T-cell (primary cell): ENCODE measurements at places on chromosomes 4 and X. TPM values are rescaled to one million over a fixed set of nuclear protein-coding genes. Genes with fewer than 3 reads are reported as not detected.

The ARX gene
- not detected for total RNA-seq

The GJB1 gene
- not detected for total RNA-seq

The EGF gene
- not detected for total RNA-seq

The HEPH gene
- total RNA-seq = 0.44 TPM

The XAGE1A gene
- not detected for total RNA-seq

DNA sequence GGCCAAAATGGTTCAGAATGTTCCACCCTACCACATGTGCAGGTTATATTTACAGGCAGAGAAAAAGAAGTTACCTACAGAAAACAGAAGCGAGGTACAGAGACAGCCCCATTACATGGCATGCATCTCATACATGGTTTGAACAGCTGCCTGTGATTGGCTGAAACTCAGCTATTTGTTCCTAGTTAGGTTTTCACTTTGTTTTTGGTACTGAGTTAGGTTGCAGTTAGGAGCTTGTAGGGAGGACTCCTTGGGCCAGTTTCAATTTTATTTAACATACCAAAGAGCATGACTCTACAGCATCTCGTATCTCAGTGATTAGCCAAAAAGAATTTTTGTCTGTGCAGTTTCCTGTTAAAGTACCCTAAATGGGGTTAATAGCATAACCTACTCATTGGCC, 392.0 kb downstream of the MAPK10 start:
- H3K27ac ChIP-seq = no peak overlapping the region
- no peaks in the 10 kb centered on the region for H3K4me1 ChIP-seq
- no peaks in the 10 kb centered on the region for H3K27me3 ChIP-seq
- no peaks in the 10 kb centered on the region for H3K36me3 ChIP-seq

DNA sequence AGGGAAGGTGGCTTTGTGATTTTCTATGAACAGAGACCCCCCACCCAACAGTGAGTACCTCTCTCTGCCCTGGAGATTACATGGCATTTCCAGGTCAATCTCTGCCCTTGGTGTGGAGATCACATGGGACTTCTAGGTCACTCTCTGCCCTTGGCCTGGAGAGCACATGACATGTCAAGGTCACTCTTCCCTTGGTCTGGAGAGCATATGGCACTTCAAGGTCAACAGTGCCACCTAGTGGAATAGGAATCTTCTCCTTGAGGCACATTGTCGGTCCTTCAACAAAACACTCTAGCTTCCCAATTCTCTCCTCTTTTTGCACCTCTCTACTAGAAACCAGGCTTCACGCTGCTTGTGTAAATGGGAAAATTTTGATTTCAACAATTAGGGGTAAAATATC, 66.2 kb upstream of the TACR3 start:
- H3K27ac ChIP-seq = no peak overlapping the region
- no peaks in the 10 kb centered on the region for H3K36me3 ChIP-seq
- H3K27me3 ChIP-seq = no peaks in the 10 kb centered on the region
- no peak for DNase-seq

GRCh38 chr4:136495076-136495475, 1037.2 kb downstream of the PCDH18 start:
- no peaks in the 10 kb centered on the region for H3K4me1 ChIP-seq
- DNase-seq = no peak
- no peaks in the 10 kb centered on the region for H3K36me3 ChIP-seq
- no peak overlapping the region for H3K27ac ChIP-seq

DNA sequence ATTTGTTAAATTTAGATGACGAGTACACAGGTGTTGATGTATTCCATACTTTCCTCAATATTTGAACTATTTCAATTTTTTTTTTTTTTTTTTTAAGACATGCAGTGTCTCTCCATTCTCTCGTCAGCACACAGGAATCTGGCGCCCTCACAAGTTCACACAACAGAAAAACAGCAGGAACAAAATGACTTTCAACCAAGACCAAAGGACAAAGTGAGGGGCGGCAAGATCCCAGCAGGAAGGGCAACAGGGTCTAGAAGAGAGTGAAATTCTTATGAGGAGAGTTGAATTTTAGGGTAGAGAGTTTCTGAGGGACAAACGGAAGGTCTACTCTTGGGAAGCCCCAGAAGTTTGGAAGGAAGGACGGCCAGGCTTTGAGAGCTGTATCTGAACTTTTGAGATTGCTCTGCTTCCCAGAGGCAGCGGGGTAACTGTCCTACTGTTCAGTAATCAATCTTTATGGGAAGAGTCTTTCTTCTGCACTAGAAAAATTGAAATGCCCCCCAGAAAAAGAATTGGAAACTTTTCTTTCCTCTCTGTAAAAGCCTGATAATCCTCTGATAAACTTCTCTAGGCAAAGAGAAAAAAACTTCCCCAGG, 760.2 kb downstream of the RAB28 start:
- no peaks in the 10 kb centered on the region for H3K36me3 ChIP-seq
- H3K4me1 ChIP-seq = no peaks in the 10 kb centered on the region
- no peak for DNase-seq

DNA sequence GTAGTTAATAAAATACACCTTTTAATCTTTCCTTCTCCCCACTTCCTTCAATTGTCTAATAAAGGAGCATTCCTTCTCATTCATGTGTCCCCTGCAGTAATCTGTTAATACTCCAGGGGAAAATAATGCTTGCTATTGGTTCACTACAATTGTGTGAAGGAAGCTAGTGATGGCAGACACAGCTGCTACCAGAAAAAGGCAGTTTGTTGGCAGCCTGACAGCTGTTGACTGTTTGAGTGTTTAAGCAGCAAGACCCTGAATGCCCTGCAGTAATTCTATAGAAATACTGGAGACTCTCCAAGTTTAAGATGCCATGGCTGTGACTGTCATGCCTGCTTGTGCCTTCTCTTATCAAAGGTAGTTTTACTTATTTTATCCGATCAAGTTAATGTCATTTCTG, 359.5 kb downstream of the C4orf33 start:
- DNase-seq = no peak
- H3K27me3 ChIP-seq = no peaks in the 10 kb centered on the region
- no peak overlapping the region for H3K27ac ChIP-seq
- no peak overlapping the region for H3K4me3 ChIP-seq

GRCh38 chrX:10617999-10618351, 2.4 kb downstream of the MID1 start:
- no peak overlapping the region for H3K27ac ChIP-seq
- no peaks in the 10 kb centered on the region for H3K36me3 ChIP-seq
- peaks cover 4% of the 10 kb centered on the region for H3K27me3 ChIP-seq
- no peak for DNase-seq

GRCh38 chr4:172168888-172169287, 355.7 kb downstream of the GALNTL6 start:
- H3K27me3 ChIP-seq = no peaks in the 10 kb centered on the region
- H3K27ac ChIP-seq = no peak overlapping the region
- no peak for DNase-seq
- no peak overlapping the region for H3K4me3 ChIP-seq
- no peaks in the 10 kb centered on the region for H3K36me3 ChIP-seq
- no peaks in the 10 kb centered on the region for H3K4me1 ChIP-seq

DNA sequence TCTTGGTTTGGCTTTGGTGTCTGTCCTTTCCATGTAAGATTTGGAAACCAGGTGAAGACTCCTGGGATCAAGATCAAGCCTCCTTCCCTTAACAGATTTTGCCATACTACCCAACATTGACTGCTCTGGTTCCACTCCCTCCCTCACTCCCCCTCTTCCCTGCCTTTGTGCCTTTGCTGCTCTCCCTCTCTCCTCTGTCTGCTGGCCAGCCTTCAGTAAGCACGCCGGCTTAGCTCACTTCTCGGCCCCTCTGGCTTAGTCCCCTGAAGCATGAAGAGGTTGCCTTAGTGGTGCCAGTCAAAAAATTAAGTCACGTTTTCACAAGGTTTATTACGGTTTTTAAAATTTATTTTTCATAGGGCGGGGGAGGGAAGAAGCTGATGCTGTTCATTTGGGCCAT, 6.0 kb downstream of the GRIA3 start:
- H3K27ac ChIP-seq = no peak overlapping the region
- DNase-seq = no peak
- H3K36me3 ChIP-seq = no peaks in the 10 kb centered on the region
- peaks cover 4% of the 10 kb centered on the region for H3K27me3 ChIP-seq

DNA sequence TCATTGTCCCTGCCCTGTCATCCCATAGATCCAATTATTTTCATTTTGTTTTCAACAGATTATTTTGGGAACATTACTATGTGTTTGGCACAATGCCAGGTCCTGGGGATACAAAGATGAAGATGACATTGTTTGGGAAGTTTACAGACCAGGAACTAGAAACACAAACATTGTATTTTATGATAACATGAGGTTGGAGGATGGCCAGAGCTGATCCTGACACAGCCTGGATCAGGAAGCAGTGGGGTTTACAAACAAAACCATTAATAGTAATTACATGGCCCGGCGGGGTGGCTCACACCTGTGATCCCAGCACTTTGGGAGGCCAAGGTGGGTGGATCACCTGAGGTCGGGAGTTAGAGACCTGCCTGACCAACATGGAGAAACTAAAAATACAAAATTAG, 29.9 kb downstream of the CLRN2 start:
- no peaks in the 10 kb centered on the region for H3K4me1 ChIP-seq
- H3K27me3 ChIP-seq = no peaks in the 10 kb centered on the region
- H3K36me3 ChIP-seq = no peaks in the 10 kb centered on the region
- no peak for DNase-seq

- H3K4me3 ChIP-seq = no peak overlapping the region
- no peaks in the 10 kb centered on the region for H3K4me1 ChIP-seq
- H3K36me3 ChIP-seq = no peaks in the 10 kb centered on the region
- H3K27me3 ChIP-seq = no peaks in the 10 kb centered on the region
- no peak for DNase-seq
- H3K27ac ChIP-seq = no peak overlapping the region
Observed at GRCh38 chr4:74814052-74814451, 19.7 kb upstream of the BTC start.
